Left colon (tissue), 2 donors: ENCODE measurements at places on chromosomes 7 and 10.

DNA sequence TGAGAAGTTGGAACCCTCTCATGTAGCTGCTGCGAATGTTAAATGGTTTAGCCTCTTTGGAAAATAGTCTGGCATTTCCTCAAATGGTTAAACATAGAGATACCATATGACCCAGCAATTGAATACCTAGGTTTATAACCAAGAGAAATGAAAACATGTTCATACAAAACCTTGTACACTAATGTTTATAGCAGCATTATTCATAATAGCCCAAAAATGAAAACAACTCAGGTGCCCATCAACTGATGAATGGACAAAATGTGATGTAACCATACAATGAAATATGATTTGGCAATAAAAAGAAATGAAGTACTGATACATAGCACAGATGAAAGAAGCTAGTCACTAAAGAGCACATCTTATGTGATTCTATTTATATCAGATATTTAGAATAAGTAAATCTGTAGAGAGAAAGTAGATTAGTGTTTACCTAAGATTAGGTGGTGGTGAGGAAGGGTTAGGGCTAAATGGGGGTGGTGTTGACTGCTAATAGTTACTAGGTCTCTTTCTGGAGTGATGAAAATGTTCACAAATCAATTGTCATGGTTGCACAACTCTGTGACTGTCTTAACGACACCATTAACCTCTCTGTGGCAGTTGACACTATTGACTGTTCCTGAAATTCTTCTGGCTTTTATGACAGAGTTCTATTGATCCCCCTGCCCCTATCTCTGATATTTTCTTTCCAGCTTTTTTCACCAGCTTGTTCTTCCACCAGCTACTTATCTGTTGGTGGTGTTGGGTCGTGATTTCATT, 35.2 kb downstream of the VCL start:
- DNase-seq = no peak

GRCh38 chr7:99561737-99562051, 3.3 kb downstream of the ZNF655 start:
- no peak for DNase-seq

GRCh38 chr7:77464589-77464988, 48.4 kb upstream of the GSAP start:
- no peak for DNase-seq

GRCh38 chr10:97687785-97688781, 1.0 kb upstream of the AVPI1 start:
- DNase-seq = no peak

- DNase-seq = no peak
Observed at GRCh38 chr10:80405626-80406025, 2.7 kb upstream of the PRXL2A start.

GRCh38 chr10:53699231-53699630, 926.6 kb upstream of the MBL2 start:
- DNase-seq = no peak

GRCh38 chr10:79179164-79179956, 110.6 kb downstream of the ZMIZ1 start:
- DNase-seq = no peak

DNA sequence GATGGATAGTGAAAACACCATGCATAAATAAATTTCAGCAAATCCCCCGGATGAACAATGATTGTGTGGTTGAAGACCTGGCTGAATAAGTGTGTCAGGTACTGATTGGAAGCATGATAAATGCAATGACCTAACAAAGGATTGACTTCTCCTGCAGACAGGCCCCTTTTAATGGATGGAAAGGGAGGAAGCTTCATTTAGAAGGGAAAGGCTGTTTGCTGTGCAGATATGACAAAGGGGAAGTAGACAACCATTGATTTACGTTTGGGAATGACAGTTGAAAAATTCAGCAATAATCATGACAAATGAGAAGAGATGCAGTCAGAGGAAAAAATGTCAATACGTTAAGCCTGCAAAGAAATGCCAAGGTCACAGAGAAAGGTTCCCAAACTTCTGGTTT, 503.8 kb downstream of the LRMDA start:
- DNase-seq = no peak

GRCh38 chr7:20330928-20331909, 519 bp downstream of the ITGB8 start:
- DNase-seq = peak; percentile 74

DNA sequence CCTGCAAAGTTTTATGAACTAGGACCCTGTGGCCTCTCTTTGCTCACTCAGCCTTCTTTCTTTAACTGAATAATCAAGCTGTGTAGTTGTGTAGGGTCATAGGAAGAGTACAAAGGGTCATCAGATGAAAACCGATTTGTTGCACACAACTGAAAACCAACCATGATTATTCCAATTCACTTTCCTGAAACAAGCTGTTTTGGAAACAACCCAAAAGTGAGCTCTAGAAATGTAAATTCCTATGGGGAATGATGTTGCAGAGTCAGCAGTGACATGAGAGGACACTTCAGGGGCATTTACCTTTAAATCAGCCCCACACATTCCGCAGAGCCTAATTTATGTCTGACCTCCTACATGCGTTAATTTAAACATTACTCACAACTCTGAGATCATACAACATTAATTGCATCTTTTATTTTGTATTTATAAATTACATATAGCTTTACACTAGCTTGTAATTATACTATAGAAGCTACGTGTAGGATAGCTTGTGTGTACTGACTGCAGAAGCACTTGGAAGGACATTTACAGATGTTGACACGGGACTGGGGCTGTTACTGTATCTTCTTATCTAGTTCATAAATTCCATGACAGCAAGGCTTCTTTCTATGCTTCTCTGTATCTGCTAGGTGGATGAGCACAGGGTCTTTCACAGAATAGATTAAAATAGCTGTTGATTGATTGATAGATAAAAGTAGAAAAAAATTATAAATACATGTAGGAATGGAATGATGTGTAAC, 139.9 kb upstream of the AKR1E2 start:
- no peak for DNase-seq

DNA sequence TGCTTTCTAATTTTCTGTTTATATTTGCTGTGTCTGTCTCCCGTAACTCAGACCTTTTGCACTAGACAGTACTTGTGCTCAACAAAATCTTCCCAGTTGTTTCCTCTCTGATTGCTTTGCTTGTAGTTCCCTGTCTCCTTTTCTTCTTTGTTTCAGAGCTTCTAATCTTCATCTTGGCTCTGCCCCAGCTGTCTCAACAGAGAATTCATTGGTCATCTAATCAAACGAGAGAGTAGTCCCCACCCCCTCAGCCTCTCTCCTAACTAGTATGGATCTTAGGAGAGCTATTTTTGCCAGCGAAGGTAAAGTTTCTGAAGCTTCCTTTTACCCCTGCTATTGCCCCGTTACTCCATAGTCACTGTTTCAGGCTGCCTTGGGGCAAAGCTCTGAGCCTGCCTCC, 32.8 kb downstream of the SLC26A4 start:
- DNase-seq = no peak

DNA sequence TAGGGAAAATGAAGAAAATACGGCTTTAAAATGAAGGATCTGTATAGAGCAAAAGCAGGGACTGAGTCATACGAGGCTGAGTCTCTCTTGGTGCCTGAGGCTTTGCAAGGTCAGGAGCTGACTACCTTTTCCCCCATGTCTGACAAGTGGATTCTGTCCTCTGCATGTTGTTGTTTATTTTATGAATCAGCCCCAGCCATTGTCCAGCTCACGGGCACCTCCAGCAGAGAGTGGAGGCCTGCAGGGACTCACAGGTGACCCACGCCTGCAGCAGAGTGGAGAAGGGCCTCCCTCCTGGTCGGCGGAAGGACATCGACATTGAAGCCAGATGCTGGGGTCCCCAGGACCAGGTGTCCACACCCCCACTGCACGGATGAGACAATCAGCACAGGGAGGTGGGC, 233.9 kb downstream of the WDR37 start:
- no peak for DNase-seq

DNA sequence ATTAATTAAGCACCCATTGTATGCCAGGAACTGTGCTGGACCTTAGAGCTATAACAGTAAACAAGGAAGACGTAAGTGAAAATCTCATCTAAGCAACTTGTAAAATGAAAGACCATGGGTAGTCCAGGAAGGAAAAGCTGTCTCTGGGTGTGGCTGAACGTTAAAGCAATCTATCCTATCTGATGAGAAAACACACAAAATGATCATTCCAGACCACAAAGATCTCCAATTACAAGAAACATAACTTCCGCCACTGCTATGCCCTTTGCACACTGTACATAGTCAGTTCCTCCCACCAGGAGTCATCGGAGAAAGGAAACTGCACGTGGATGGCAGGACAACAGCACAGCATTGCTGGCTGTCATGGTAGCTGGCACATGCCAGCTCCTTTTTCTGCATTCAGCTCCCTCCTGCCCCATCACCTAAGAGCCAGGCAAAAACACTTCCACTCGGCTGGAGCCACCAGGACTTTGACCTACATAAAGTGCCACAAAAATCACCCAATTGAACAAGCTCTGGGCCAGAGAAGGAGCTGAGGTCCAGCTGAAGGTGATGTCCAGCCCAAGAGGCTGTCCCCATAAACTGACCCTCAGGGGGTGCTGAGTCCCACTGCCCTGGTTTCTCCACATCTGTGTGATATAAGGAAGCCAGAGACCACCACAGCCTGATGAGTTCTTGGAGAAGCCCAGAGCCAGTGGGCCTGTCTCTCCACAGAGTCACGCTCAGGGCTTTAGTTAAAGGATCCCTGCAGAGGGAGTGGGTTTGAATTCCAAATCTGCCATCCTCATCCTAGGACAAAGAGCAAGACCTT, 56.4 kb downstream of the STEAP1B start:
- peak; percentile 74 for DNase-seq

DNA sequence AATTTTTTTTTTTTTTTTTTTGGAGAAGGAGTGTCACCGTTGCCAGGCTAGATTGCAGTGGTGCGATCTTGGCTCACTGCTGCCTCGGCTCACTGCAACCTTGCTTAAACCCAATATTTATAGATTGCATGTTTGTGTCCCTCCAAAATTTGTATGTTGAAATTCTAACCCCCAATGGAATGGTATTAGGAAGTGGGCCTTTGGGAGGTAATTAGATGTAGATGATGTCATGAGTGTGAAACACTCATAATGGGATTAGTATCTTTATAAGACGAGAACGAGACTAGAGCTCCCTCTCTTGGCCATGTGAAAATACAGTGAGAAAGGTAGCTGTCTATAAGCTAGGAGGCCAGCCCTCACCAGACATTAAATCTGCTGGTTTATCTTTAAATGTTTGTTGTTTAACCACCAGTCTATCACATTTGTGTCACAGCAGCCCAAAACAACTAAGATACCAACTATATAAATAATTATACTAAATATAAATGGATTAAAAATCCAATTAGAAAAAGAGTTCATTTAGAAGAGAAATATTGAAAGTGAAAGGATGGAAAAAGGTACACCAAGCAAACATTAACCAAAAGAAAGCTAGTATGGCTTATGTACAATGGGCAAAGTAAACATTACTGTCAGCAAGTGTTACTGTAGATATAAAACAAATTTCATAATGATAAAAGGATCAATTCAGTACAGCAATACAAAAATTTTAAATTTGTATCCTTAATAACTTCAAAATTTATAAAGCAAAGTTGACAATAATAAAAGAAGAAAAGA, 9.3 kb downstream of the TCAF1 start:
- no peak for DNase-seq

DNA sequence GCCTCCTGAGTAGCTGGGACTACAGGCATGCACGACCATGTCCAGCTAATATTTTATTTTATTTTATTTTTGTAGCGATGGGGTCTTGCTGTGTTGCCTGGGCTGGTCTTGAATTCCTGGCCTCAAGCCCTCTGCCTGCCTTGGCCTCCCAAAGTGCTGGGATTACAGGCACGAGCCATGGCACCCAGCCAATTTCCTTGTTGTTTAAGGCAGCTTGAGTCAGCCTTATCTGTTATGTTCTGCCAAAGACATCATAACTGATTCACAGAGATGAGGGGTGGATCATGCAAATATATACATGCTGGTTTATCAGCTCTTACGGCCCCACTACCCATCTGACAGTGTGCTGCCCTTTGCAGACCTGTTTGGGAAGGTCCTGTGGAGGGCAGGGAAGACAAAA, 826.7 kb downstream of the TYW1 start:
- DNase-seq = no peak
